Stimulated activated CD4-positive, alpha-beta T cell treated with anti-CD3 and anti-CD28 coated beads, Interleukin-2, amount 100 ng/mL, for 24 hours (primary cell): ENCODE measurements at places on chromosomes 7 and 10.
A peak's percentile ranks its signal among the peaks of the same experiment; 100 is the strongest.

- no peak for DNase-seq
Measured at GRCh38 chr7:2782121-2782520, 62.0 kb downstream of the GNA12 start.

- DNase-seq = no peak
Measured at GRCh38 chr10:49571388-49571787, 32.5 kb upstream of the ERCC6 start.

- DNase-seq = no peak
Measured at GRCh38 chr10:71551970-71552369, 155.2 kb downstream of the CDH23 start.

DNA sequence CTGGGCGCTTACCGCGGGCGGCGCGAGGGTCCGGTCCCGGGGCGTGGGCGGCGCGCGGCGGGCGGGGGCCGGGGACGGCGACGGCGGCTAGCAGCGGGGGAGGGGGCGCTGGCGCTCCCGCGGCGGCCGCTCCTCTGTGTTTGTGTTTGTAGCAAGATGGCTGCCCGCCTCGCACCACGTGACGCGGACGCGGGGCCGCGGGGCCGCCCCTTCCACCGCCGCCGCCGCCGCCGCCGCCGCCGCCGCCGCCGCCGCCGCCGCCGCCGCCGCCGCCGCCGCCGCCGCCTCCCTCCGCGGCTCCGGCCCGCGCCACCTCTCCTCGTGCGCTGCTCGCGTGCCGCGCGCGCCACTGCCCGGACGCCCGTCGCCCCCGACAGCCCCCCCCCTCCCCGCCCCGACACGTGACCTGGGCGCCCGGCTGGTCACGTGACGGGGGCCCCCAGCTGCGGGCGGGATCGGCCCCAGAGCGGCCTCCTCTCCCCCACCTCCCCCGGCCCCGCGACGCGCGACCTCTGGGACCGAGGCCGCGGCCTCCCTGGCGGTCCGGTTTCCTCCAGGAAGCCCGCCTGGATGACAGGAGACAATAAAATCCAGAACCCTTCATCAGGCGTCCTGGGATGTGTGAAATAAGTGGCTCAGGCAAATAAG, at the start of gene GIGYF1:
TSS of gene GIGYF1 (minus strand) at position 153 of the 648 bp plus-strand sequence. CDS start 6,012 bp downstream, outside the sequence.
- DNase-seq = peak; percentile 79

DNA sequence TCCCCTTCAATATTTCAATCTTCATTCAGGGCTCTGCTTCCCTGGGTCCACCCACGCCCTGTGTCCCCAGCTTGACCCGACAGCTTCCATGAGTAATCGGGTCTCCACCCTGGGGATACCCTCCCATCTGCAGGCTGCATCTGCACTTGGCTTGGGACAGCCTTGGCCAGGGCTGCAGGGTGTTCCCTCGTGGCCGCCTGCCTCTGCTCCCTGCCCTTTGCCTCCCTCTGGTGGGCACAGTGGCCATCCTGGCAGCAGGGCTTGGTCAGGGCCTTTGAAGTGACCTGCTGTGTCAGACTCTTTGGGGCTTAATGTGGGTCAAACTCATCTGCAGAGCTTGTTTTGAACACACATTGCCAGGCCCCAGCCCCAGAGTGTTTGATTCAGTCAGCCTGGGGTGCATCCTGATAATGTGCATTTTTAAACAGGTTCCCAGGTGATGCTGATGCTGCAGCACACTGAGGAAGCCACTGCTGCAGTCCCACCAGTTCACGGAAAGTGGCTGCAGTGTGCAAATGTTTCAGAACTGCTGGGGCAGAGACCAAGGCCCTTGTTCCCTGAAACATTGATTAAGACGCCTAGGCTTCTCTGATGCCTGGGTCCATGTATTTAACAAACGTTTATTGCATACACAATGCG, 80.7 kb upstream of the SEC61G start:
- no peak for DNase-seq

DNA sequence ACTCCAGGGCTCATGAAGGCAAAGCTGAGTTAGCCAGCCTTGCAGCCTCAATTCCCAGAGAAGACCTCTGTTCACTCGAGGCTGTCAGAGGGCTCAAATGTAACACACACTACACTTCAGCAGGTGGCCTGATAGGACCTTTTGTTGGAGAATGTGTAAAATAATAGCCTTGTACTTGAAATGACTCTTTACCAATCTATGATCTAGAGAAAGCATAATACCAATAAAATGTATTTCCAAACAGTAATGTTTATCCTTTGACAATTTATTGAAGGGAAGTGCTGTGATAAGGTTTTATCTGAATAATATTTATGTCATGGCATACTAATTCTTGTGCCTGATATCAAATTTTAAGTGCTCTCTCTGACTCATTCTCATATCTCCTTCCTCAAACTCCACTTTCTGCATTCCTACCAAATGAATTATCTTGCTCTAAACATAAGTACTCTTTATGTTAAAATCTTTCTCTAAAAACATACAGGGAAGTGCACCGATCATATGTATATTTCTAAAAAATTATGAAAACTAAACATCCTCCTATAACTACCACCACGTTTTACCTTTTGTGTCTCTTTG, 20.9 kb downstream of the CYP3A7 start:
- no peak for DNase-seq

DNA sequence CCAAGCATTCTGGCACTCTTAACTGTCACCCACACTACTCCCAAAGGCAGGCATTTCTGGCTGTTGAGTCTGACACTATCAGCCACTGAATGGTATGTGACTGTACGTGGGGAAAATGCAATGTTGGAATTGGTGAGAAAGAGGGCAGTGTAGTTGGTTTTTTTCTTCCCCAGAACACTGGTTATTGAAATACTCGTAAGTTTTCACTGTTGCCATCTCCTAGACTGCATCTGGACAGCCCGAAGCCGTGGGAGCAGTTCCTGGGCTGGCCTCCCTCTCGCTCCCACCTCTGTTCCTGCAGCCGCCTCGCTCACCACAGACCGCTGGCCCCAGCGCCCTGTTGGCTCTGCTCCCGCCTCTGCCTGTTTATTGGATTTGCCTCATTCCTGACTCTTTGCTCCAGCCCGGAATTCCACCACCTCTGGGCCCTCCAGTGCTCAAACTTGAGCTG, 5.7 kb downstream of the PLCE1 start:
- no peak for DNase-seq

- no peak for DNase-seq
Measured at GRCh38 chr10:61795147-61795546, 106.4 kb upstream of the ARID5B start.

GRCh38 chr7:130276796-130277762, 10.4 kb downstream of the CPA2 start:
- peak; percentile 53 for DNase-seq

DNA sequence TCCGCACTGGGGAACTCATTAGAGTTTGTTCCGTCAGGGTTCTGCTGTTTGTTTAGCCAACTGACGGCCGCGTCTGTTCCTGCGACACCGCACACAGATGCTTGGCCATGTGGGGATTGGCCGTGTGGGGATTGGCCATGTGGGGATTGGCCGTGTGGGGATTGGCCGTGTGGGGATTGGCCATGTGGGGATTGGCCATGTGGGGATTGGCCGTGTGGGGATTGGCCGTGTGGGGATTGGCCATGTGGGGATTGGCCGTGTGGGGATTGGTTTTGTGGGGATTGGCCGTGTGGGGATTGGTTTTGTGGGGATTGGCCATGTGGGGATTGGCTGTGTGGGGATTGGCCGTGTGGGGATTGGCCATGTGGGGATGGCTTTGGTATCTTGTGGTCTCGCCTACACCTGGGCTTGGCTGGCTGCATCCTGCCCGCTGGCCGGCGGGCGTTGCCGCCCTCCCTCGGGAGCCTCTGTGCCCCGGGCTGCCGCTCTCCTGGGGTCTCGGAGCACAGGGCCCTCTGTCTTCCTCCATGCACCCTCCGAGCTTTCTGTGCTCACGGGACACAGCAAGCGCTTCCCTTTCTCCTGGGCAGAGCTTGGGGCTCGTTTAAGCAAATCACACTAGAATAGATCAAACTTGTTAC, 62.5 kb downstream of the NKX6-2 start:
- no peak for DNase-seq

DNA sequence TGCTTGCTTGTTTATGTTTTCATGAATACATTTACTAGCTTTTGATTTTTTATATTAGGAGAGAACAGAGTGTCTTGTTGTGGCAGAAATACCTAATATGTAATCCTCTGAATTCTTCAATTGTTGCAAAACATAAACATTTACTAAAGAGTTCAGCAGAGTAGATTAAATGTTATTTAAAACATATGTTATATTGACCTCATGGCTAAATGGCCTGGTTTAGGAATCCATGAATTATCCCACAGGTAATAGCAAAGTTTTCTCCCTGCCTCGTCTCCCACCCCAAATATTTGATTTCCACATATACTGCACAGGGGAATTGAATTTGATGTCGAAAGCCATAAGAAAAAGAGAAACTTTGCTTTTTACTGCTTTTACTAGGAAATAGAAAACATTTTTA, 111.8 kb downstream of the ADK start:
- DNase-seq = no peak

DNA sequence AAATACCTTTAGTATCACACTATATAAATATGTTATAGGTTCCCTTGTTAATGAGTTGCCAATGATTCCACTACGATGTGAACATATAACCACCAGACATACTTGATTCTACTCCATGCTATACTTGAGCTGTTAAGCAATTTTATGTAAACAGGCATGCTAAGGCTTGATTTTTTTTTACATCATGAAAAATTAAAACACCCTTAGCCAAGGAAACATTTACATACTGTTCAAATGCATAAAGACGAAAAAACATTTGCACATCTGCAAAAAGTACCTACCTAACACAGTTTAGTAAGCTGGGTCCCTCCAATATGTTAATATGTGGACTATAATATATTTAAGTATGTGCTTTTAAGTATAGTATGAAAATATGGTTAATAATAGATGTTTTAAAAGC, 9.0 kb upstream of the CABCOCO1 start:
- DNase-seq = no peak

DNA sequence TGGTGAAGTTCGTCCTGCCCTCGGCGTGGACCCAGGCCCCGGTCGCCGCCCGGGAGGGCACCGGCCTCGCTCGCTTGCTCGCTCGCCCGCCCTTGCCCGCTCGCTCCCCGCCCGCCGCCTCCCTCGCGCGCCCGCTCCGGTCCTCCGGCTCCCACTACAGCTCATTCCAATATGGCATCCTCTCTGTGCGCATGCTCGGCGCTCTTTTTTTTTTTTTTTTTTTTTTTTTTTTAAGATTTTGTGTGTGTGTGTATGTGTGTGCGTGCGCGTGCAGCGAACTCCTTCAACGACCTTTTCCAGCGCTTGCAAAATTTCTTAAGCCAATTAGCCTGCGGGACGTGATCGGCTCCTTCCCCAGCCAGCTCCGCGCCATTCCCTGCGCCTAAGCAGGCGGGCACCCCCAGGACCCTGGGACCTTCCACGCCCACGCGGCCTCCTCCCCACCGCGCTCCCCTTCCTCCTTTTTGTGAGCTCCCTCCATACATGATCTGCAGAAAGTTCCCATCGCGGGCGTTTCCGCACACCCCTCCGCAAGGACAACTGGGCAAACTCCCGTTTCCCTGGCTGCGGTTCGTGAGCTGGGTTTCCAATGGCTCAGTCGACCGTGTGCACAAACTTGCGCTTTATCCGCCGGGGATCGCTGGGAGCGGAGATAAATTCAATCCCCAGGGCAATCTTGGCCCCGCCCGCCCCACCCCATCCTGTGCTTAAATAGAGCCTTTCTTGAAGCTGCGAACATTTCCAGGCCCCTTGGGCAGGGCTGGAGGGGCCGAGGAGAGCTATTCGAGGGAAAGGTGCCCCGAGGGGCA, at the start of gene SFMBT2:
TSS of gene SFMBT2 (minus strand) at position 173 of the 809 bp plus-strand sequence. CDS start 29,136 bp downstream, outside the sequence.
- peak; percentile 67 for DNase-seq

GRCh38 chr7:134098072-134098471, 29.1 kb upstream of the LRGUK start:
- DNase-seq = no peak

DNA sequence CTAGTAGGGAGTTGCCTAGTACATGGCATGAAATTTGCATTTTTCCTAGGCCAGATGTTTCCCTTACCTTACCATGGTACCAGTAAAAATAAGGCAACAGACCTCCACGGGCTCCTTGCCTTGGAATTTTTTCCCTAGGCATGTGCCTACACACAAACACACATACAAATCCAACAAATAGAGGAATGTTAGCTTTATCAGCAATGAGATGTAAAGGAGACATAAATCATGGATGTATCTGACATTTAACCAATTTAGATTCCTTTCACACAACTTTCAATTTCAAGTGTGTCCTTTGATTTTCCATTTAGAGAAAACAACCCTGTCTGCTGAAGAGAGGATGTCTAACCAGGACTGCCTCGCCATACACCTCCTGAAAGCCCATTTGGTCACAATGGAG, 209.7 kb upstream of the SP4 start:
- DNase-seq = no peak

DNA sequence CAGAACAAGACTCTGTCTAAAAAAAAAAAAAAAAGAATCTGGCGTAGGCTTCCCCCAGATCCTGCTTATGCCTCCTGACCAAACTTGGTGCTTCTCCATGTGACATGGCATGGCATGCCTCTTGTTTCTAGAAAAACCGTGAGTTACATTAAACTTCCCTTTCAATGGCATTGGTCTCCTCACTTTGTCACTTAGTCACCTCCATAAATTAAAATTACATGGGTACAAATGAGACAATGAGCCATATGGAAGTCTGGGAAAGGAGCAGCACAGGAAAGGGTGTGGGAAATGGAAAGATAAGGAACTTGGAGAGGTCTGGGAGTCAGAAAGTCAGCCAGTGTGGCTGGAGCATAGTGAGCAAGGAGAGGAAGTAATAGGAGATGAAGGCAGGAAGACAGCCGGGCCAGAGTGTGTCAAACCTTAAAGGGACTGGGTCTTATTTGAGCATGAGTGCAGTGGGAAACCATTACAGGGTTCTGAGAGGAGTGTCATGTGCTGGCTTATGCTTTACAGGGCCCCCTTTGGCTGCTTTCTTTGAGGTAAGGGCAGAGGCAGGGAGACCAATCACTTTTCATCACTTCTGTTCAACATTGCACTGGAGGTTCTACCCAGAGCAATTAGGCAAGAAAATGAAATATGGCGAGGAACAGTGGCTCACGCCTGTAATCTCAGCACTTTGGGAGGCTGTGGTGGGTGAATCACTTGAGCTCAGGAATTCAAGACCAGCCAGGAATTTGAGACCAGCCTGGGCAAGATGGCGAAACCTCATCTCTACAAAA, 21.3 kb upstream of the ZMIZ2 start:
- DNase-seq = no peak
